ENCODE measurements at places on chromosomes 12 and 14.

- no peak for ATAC-seq
These were observed 85.5 kb downstream of the GXYLT1 start for GRCh38 chr12:42059127-42059526.

DNA sequence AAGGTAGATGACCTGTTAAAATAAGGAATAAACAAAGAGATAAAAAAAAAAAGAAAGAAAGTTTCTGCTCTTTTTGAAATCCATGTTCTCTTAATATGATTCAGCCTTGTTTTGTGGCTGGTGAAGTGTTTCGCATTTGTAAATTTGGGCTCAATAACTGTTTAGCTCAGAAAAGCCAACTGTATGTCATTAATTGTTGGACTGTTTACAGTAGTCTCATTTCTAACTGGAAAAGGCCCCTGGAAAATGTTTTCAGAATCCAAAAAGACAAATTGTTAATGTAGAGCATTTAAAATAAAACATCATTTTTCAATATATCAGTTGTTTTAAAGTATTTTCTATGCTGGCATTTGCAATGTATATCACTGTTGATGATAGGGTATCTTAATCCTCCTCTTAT is 47.4 kb upstream of the DYRK2 start:
- ATAC-seq = no peak

DNA sequence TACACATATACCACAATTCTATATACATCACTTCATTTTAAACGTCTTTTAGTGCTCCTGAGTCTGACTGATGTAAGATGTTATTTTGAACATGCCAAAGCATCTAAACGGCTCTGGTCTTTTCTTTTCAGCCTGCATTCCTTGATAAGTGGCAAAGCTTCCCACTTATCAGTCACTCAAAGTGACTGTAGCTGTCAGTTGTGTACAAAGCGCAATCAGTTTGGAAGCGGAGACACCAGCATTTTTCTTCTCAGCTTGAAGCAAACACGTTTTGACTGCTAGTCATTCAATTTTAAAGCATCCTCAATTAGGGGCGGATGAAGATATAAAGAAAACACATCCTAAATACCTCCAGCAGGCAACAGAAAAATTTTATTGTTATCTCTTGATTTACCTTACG is 226.8 kb downstream of the SOX5 start:
- no peak for ATAC-seq

GRCh38 chr12:120314220-120314619 is 12.1 kb downstream of the SIRT4 start:
- no peak for ATAC-seq

DNA sequence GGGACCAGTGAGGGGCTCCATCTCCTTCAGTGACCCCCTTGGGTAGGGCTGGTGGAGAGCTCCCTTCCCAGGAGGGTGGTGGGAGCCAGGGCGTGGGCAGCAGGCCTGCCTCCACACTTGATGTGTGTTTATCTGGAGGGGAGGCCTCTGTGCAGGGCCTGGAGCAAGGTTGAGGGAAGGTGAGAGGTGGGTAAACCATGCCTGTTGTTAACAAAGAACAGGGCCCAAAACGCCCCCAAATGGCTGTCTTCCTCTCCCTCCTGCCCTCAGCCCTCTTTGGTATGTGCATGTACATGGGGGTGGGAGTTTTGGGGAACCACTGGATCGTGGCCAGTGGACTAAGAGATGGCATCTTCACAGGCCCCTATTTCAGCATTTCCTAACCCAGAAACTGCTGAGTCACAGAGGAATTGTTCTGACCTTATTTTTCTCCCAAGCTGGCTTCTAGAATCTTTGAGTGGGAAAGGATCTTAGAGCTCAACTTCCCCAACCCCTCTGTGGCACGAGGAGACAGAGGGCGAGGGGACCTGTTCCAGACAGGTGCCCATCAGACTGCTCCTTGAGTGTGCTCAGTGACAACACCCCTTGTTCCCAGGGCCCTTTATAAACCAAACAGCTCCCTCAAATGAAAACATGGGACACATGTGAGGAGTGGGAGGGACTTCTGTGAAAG is 3.6 kb downstream of the SLC48A1 start:
- ATAC-seq = no peak

GRCh38 chr12:25830456-25830855 is 128.0 kb upstream of the RASSF8 start:
- ATAC-seq = no peak

DNA sequence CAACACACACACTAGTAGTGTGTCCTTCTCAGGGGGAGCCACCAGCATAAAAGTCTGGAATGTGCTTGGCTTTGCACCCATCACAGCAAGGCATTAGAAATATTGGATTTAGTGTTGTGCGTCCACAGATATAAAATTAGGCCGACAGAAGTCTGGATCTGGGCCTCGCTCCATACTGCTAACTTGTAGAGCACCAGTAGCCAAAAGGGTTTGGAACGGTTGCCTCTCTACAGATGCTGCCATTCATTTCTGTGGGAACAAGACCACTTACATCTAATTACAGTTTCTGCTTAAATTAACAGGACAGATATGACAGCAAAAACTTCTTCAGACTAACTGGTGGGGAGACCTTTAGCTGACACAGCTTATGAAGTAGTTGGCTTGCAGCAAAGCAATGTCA is 94.2 kb downstream of the EXOC5 start:
- no peak for ATAC-seq

DNA sequence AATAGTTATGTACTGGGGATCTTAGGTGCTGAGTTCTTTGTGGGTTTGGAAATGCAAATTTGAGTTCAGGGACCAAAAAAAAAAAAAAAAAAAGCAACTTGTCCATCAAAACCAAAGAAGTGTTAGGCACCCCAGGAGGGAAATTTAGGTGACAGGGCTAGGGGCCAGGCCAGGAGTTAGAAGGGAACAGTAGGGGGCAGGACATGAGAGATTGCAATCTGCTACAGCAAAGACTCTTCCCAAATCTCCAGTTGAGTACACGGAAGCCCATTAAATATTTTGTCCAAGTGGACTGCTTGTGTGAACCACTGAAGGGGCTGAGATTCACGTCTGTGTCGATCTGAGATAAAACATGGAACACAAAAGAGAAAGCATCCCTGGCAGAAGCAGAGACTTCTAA is 52.8 kb downstream of the TSPAN19 start:
- ATAC-seq = no peak
